ENCODE measurements at places on chromosomes 1 and 21. TPM values are rescaled to one million over a fixed set of nuclear protein-coding genes. Genes with fewer than 3 reads are reported as not detected.
A peak's percentile ranks its signal among the peaks of the same experiment; 100 is the strongest.

DNA sequence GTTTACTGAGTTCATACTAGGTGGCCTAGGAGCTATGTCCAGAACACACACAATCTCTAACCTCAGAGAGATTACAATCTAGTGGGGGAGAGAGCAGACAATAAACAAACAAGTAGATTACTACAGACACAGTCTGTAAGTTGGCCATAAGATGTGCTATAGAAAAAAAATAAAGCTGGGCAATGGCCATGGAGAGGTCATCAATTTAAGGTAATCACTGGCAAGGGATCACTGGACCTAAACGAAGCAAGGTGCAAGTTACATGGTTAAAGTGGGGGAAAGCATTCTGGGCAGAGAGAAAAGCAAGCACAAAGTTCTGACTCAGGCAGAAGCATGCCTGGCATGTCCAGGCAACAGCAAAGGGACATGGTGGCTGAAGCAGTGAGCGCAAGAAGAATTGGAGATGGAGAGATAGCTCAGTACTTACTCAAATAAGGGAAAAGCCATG is 147.0 kb downstream of the RERE start:
- ATAC-seq = no peak

- ATAC-seq = no peak
Observed at GRCh38 chr21:32474179-32475059, 61.9 kb downstream of the EVA1C start.

LPAR3 gene
- total RNA-seq = 20.6 TPM

KCNN3 gene
- 0.28 TPM for total RNA-seq

LCE1A gene
- not detected for total RNA-seq

DNA sequence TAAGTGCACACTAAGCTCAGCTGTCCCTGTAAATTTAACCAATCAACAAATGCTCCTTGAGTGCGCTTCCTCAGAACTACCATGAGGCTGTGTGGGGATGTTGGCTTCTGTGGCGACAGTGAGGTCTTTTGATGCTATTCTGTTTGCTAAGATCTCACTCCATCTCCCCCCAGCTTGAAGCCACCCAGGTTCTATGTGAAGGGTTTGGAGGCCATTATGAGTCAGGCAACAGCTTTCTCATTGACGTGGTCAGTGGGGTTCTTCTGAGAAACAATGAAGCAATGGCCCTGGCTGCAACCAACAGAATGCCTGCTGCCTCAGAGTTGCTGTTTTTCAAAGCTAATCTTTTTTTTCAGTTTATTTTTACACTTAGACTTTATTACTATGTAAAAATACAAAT is 205.5 kb downstream of the PTBP2 start:
- no peak for ATAC-seq

- no peak for ATAC-seq
Observed at GRCh38 chr1:6241107-6241886, 2.7 kb upstream of the HES3 start.

DNA sequence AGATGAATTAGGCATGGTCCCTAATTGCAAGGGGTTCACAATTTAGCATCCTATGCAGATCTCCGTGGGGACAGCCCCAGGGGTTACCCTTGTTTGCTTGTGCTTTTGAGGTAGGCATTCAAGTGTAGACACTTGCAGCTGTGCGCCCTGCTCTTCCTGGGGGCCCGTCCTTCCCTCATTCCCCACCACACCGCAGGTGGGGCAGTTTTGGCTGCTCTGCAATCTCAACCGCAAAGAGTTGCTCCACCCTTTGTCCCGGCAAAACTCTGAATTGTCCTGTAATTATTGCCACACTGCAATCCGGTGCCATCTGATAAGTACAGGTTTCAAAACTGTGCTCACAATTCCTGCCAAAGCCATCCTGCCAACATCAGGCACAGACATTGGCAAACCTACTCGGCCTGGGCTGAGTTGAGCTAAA is 65.4 kb upstream of the LYST start:
- ATAC-seq = peak; percentile 52

- ATAC-seq = peak; percentile 1
Observed at GRCh38 chr1:155062151-155062686, 1.3 kb upstream of the EFNA4 start.

- peak; percentile 43 for ATAC-seq
Observed at GRCh38 chr21:41715649-41716281, 51.1 kb downstream of the RIPK4 start.

RAB29 gene
- total RNA-seq = 7.0 TPM

GRCh38 chr1:58574816-58575215 is 2.2 kb downstream of the TACSTD2 start:
- ATAC-seq = no peak

GRCh38 chr21:33430858-33431257 is 27.6 kb downstream of the IFNGR2 start:
- ATAC-seq = no peak

GRCh38 chr1:32099426-32099825 is 8.4 kb upstream of the KPNA6 start:
- no peak for ATAC-seq

SELENBP1 gene
- total RNA-seq = 14.0 TPM

GRCh38 chr1:168653567-168653966 is 75.4 kb downstream of the DPT start:
- ATAC-seq = no peak

DNA sequence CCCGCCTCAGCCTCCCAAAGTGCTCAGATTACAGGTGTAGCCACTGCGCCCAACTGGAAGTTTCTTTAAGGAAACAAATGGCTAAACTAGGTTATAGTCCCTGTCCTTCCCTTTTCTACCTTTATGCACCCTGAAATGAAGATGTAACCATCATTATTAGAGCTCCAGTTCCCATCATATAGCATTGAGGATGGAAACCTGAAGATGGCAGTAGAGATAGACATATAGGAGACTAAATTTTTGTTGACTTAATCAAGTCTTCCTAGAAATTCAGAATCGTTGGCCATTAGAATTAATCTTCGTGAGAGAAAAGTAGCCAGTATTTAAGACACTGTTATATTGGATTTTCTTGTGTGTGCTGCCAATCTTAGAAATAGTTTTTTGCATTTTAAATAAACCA is 1016.3 kb upstream of the NCAM2 start:
- no peak for ATAC-seq

CFHR5 gene
- not detected for total RNA-seq

DNA sequence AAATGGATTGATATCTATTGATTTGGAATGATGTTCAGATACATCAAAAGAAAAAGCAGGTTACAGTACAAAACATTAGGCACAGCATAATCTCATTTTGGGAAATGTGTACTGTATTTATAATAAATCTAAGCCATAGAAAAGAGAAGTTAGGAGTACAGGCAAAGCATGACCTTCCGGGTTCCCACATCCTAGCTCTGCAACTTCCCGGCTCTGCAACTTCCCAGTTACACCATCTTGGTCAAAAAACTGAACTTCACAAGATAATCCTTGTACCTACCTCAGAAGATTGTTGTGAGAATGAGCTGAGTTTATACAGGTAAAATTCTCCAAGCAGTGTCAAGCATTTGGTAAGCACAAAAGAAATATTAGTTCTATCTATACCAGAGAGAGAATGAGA is 21.7 kb upstream of the SLC44A3 start:
- no peak for ATAC-seq

PIGP gene
- total RNA-seq = 16.6 TPM

DNA sequence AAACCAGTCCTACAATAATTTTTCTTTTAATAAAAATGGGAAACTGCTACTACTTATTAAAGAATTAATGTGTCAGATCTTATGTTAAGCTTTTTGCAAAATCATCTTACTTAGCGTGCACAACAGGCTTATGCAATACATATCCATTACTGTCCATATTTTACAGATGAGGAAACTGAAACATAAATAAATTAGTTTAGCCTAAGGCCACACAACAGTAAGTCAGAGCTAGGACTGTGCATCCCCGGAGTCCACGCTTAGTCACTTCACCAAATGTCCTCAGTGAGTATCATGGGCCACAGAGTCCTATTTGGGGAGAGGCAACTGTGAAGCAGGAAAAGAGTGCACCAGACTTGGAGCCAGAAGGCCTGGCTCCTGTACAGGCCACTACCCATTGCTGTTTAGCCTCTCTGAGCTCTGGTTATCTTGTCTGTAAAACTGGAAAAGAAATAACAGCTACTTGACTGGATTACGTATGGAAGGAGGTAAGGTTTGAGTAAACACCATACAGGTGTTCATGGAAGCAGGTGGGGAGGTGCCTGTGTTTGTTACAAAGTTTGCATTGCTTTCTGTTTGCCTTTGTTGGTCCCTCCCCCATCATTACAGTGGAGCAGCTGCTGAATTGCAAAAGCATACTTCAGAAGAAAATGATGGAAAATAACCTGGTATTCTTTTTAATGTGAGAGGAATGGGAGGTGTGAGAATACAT is 192.8 kb downstream of the FCRL5 start:
- ATAC-seq = no peak

DNA sequence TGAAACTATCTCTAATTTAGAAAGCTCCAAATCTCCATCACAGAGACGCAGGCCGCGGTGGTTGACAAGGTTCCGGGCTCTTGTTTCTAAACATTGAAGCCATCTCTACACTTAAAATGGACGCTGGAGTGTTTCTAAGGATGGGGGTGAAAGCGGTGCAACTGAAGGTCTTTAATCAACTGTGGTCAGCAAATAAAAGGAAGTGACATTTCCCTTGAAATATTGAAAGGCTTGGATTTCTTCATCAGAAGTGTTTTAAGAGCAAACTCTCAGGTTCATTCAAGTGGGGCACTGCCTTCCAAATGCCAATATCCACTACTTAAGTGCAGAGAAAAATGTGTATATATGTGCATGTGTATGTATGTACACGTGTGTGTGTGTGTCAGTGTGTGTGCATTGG is 117.3 kb downstream of the KAZN start:
- no peak for ATAC-seq

DNA sequence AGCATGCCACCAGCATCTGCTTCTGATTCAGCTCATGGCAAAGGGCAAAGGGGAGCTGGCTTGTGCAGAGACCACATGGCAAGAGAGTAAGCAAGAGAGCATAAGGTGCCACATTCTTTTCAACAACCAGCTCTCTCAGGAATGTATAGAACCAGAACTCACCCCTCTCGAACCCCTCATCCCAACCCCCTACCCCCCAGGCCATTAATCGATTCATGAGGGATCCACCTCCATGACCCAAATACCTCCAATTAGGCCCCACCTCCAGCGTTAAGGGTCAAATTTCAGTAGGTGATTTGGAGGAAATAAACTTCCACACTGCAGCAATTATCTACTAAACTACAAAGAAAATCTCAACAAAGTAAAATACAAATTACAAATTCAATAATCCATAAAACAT is 32.2 kb upstream of the LRRC7 start:
- no peak for ATAC-seq

GRCh38 chr1:244318512-244318911 is 133.2 kb downstream of the ADSS2 start:
- ATAC-seq = no peak

SLC16A4 gene
- total RNA-seq = 0.44 TPM

DNA sequence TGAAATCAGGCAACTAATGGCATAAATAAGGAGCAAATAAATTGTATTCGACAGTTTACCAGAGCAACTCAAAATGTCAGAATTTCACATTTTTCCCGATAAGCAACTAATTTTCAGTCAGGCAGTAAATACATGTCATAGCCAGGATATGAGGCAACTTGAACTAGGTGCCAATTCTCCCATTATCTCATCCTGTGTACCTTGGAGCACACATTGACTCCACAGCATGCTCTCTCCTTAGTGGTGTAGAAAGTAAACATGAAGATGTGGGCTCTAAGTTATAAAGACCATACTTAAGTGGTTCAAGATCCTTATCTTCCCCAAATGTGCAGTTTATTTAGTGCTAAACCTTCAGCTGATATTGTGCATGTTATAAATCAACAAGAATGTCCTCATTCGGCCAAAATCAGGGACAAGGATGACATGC is 197.8 kb downstream of the VAV3 start:
- no peak for ATAC-seq

PLPPR4 gene
- total RNA-seq = 0.20 TPM

SPATA45 gene
- not detected for total RNA-seq

CRYAA gene
- total RNA-seq = not detected

DNA sequence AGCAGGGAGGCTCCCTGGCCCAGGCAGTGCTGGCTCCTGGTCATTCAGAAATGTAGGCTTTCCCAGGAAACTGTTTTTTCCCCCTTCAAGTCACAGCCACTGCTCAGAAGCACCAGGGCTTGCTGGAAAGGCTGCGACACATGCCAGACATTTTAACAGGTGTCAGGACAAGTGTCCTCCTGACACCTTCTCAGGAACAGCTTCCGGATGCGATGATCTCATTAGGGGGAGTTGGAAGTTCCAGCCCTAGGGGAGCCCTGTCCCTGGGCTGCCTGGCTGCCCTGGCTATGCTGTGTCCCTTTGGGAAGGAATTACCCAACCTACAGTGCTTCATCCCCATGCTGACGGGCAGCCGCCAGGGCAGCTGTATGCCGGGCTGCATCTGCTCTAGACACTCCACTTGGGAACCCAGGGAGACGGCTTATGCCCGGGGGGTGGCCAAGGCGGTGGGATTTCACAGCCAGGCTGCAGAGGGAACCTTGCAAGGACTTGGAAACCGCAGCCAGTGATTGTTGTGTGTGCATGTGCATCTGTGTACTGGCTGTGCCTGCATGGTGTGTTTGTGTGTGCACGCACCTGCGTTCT is 41.8 kb downstream of the AJAP1 start:
- ATAC-seq = no peak

DNA sequence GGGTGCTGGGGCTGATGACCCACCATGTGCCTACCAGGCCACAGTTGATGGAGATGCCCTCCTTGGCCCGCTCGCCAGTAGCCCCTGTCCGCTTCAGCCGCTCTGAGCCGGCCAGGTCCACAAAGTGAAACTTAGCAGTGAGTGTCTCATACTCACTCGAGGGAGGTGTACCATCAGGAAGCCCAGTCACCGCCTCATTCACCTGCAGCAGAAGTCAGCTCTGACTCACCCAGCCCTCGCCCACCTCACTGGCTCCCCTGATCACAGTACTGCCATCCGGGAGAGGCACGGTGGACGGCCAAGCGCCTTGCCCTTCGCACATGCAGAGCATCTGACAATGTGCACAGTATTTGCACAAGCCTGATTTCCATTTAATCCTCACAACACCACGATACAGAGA is 18.8 kb downstream of the KIF21B start:
- ATAC-seq = peak; percentile 29

- no peak for ATAC-seq
Observed at GRCh38 chr1:229155472-229155871, 115.4 kb upstream of the RAB4A start.

Data from esophagus mucosa (tissue), 1 donor.